Mucosa of descending colon (tissue), 3 donors: ENCODE measurements at places on chromosomes 1 and 21. TPM values are rescaled to one million over a fixed set of nuclear protein-coding genes. Genes with fewer than 3 reads are reported as not detected.

The KRTCAP2 gene
- total RNA-seq = 176 TPM

The TEDDM1 gene
- total RNA-seq = not detected

The RGS13 gene
- 0.43 TPM for total RNA-seq

The MMEL1 gene
- 10.9 TPM for total RNA-seq

The C1orf87 gene
- 0.14 TPM for total RNA-seq

The AJAP1 gene
- 0.17 TPM for total RNA-seq

The BTBD8 gene
- total RNA-seq = 8.0 TPM
